Left colon (tissue), 2 donors: ENCODE measurements at places on chromosomes 6 and 20. TPM values are rescaled to one million over a fixed set of nuclear protein-coding genes. Genes with fewer than 3 reads are reported as not detected.

DNA sequence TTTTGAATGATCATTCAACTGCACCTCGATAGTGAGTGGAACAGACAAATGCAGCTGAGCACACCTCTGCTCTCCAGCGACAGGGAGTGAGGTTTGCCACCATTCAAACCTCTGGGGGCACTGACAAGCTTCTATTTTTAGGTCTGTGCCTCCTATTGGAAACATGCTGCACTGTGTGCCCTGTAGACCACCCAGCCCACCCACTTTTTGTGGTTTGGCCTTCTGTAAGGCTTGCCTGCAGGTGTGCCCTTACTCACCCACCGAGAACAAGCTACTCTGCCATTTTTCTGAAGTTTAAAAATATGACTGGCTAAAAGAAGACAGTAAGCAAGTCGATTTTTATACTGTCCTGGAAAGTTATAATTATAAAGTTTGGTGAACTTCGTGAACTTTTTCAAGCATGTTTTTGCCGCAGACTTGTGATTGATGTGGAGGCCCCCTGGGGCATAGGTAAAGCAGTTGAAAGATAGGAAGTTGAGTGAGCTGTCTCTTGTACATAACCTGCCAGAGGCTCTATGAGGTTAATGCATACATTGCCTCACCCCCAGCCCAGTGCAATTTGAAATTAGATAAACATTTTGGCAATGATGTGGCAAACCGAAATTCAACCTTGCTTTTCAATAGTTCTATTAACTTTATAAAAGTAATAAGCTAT is 53.8 kb downstream of the ADGRG6 start:
- no peak for DNase-seq

DNA sequence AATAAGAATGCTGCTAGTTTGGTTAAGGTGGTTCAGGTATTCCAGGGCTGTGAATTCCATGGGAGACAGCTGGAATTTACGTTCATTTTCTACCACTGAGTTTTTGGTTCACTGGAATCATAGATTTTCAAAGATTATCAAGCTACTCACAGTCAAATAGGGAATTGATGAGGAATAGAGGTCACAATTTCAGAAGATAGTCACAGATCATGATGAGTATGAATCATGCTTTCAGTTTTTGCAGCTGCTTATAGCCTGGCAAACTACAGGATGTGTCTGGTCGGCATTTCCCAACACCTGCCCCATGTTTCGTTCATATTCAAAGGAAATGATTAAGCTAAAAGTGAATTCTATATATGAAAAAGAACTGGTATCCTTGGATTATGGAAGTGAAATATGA is 58.7 kb downstream of the BCKDHB start:
- DNase-seq: no peak

DLK2 gene
- 0.28 TPM for total RNA-seq

HTR1E gene
- total RNA-seq: not detected
